Myocyte (in vitro differentiated cells): ENCODE measurements at places on chromosomes 7 and 10. TPM values are rescaled to one million over a fixed set of nuclear protein-coding genes. Genes with fewer than 3 reads are reported as not detected.
A peak's percentile ranks its signal among the peaks of the same experiment; 100 is the strongest.

GRCh38 chr7:4169455-4169854 is 512.6 kb upstream of the FOXK1 start:
- DNase-seq: peak; percentile 93

DNA sequence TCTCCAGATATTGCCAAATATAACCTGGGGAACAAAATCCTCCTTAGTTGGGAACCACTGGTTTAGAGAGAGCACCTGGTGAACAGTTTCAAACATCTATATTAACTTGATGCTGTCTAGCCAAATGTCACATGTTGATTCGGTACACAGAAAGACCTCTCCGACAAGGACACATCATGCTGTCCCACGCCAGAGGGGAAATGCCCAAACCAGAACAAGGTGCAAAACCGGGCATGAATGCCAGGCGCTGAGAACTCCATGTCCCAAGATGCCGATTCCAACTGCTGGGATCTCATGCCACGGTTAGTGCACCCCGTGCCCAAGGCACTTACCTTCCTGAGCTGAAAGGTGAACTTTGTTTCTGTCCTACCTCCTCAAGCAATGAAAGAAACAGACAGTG is 100.8 kb downstream of the SFMBT2 start:
- no peak for DNase-seq

GRCh38 chr10:38127812-38128211 is 33.7 kb downstream of the ZNF37A start:
- DNase-seq: no peak

DNA sequence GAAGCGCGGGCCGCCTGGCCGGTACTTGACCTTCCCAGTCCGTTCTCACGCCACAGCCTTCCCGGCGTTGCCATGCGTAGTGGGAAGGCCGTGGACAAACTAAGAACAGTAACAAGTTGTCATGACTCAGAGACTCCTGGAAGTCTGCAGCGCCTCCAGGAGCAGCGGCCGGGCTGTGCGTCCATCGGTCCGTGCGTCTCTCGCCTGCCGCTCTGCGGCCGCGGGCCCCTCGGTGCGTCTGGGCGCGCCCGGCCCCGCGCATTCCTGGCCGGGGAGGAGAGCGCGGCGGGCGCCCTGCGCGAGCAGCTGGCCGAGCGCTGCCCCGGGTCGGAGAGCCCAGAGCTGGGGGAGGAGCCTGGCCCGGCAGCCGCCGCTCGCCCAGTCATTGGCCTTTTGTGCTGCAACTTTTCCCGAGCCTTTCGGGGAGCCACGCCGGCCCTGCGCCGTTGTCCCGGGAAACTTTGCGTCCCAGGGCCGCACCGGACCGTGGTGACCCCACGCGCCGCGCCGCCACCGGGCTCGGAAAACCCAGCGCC is 123.7 kb downstream of the TACC2 start:
- DNase-seq: peak; percentile 97

DNA sequence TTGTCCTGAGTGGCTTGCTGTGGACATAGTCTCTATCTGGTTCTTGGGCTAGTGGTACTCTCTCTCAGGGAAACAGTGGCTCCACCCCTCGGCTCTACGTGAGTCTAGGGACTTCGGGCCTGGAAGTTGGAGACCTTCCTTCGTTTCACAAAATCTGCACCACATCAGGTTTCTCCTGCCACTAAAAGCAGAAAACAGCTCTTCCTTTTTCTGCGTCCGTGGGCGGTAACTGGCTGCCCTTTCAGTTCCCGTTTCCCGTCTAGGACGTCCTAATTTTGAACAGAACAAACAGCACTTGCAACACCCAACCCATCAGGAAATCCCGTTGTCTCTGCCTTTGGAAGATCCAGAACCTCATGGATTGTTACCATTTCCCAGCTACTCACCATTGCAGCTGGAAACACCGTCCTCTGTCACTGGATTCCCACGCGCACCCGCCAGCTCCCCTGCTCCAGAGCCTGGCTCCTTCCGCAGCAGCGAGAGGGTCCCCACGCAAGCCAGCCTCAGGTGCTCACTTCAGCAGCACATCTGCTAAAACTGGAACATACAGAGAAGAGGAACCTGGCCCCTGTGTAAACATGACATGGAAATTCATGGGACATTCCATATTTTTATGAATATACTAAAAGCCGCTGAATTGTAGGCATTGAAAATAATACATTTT is 311.4 kb upstream of the AKR1E2 start:
- no peak for DNase-seq

GRCh38 chr10:94617389-94617944 is 66.1 kb upstream of the CYP2C18 start:
- DNase-seq: no peak

DNA sequence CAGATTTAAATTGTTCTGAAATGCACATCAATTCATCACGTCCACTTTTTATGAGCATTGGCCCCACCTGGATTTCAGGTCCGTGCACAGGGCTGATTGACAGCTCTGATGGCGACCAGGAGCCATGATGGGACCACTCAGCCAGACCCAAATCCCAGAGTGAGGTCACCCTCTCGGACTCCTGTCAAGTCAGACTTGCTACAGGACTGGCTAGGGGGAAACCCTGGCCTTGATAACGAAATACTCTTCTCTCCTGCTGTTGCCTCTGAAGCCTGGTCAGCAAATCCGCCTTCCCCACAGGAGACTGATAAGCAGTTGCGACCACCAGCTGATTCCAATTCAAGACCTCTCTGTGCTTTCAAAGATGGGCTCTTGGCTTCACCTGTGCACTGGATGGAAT is 76.4 kb downstream of the CARD11 start:
- DNase-seq: no peak

GRCh38 chr10:9023206-9023605 is 968.7 kb downstream of the GATA3 start:
- DNase-seq: no peak

DNA sequence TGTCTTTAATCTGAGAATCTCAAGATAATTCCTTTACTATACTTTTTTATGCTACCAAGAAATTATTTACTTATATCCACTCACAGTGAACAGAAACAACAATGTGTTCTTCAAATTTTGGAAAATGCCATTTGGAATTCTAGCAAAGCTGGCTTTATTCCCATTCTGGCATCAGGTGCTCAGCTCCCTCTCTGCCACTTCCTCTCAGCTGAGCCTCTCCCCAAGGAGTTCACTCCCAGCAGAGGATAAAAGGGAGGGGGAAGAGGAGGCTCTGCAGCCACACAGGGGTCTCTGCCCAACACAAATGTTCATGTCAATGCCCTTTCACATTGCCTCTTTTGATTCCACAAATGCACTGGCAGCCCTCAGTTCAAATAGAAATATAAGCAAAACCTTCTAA is 116.9 kb downstream of the CPEB3 start:
- DNase-seq: no peak

- no peak for DNase-seq
Observed at GRCh38 chr7:143382791-143383641, 1.9 kb downstream of the ZYX start.

DNA sequence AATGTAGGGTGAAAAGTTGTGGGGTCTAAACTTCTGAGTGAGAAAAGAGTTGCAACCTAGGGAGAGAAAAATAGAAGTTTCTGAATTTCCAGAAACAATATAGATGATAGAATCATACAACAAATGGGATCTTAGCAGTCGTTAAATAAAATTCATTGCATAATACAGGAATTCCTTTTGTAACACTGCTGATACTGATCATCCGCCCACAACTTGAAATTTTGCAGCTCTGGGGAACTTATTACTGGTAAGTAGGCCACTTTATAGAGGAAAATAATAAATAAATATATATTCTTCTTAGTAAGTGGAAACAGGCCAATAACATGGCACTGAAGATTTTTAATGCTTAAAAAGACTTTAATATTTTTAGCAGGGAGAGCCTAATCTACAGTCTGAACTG is 81.9 kb upstream of the SMIM30 start:
- no peak for DNase-seq

DNA sequence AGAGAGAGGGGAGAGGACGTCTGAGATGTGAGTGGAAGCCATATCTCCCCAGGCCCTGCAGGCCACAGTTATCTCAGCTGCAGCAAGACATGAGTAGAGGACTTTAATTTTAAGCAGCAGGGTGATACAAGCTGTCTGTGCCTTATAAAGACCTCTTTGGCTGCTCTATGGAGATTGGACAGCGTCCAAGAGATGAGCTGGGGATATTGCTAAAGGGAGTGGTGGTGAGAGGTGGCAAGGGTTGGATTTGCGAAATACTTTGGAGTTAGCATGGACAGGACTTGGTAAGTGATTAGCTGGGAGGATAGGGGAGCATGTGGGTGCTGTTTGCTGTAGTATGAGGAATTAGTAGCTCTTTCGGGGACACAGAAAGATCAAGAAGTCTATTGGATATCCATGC is 191.8 kb downstream of the CACNB2 start:
- no peak for DNase-seq

- no peak for DNase-seq
Observed at GRCh38 chr10:59700709-59701108, 8.9 kb downstream of the SLC16A9 start.

DNA sequence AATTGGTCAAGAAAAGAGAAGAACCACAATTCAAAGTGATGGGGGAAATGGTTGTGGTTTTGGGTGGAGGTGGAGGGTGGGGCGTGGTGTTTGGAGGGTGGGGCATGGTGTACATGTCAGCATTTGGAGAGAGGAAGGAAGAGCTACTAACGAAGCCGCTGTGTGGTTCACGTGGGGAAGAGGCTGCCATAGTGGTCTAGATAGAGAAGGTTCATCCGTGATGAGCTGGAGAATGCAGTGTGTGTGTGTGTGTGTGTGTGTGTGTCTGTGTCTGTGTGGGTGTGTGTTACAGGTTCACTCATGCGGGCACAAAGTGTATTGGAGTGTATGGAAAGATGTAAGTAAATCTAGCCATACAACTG is 6.1 kb upstream of the VCL start:
- DNase-seq: no peak

- DNase-seq: no peak
Observed at GRCh38 chr7:16755397-16755796, 1.8 kb downstream of the TSPAN13 start.

DNA sequence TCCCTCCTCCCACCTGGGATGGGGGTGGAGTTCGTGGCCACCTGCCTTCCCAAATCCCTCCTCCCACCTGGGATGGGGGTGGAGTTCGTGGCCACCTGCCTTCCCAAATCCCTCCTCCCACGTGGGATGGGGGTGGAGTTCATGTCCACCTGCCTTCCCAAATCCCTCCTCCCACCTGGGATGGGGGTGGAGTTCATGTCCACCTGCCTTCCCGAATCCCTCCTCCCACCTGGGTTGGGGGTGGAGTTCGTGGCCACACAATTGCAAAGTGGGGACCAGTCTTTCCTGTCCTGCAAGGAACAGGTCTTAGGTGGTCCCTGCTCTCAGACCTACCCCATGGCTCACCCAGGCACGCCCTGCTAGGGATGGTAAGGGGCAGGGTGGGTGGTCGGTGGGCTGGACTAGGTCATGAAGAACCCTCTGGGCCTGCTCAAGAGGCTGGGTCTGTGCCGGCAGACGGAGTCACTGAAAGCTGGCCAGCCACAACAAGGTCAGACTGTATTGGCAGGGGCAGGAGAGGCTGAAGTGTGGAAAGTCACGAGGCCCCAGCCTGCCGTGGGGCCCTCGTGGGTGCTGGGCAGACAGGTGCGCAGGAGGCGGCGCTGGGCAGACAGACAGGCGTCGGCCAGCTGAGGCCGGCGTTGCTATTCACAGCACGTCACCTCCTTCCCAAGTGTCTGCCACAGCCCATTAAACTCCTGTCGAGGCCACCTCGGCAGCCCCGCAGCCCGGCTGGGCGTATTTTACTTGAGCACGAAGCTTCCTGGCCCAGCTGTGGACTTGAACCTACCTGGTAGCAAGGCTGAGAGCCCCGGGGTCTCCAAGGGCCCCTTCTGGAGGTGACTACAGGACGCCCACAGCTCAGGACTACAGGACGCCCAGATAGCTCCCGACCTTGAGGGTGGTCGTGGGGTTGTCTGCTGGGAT is 4.1 kb downstream of the KNDC1 start:
- DNase-seq: no peak

GRCh38 chr7:128406314-128407232 is 3.2 kb downstream of the IMPDH1 start:
- no peak for DNase-seq

DNA sequence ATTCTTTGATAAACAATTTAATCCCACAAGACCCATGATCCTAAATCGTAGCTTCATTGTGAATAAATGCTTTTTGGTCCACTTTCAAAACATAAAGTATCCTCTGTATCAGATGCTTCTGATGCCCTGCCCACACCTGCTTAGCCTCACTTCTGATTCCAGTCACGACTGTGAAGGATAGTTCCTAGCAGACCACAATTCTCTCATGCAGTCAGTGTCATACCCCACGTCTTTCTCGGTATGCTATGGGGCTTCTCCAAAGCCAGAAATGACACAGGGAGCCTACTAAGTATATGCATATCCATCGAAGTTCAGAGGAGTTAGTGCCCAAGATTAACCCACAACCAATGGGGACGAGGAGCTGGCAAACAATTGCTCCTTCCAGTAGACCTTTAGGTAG is 27.6 kb upstream of the CTNNA3 start:
- no peak for DNase-seq

GRCh38 chr7:150317748-150318444 is 5.3 kb upstream of the LRRC61 start:
- DNase-seq: peak; percentile 54

DNA sequence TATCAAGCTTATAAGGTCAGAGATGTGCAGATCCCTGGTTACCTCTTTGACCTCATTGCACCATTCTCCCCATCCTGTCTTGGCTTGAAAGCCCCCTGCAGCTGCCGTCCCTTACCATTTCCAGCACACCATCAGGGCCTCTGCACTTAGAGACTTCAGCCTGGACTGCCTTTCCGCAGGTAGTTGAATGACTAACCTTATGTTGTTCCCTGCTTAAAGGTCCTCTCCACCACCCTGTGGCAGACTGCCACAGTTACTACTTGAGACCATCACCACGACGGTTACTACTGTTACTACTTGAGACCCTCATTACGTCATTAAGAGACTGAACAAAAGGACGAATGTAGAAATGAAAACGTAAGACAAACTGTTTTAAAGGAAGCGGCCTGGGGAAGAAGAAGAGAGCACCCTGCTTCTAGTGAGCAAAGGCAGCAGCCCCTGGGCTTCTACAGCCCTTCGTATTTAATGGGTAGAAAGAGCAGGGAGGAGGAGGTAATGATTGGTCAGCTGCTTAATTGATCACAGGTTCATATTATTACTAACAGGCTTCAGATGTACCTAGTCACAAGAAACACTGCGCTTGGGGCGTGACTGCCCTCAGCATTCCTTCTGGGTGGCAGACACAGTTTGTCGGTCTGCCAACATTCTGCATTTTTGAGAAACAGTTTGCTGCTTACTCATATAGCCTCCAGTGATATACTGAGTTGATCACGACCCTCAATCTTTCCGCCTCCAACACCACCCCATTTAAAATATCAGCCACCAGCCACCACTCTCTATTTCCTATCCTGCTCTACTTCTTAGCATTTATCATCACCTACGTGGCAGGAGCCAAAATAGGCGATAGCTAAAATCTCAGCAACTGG is 74.1 kb upstream of the PARD3 start:
- peak; percentile 22 for DNase-seq

The SCD gene
- 502 and 937 TPM in 2 replicates for total RNA-seq

The PPP1R17 gene
- not detected in 2 replicates for total RNA-seq

The TFPI2 gene
- total RNA-seq: 3.6 and 13.9 TPM in 2 replicates

The ZNF273 gene
- 3.9 and 5.1 TPM in 2 replicates for total RNA-seq

The SPDYE1 gene
- total RNA-seq: not detected in 2 replicates

The MTURN gene
- 40.5 and 41.9 TPM in 2 replicates for total RNA-seq

The CTAGE15 gene
- total RNA-seq: 0.10 and 0.37 TPM in 2 replicates

The MYO3A gene
- not detected in 2 replicates for total RNA-seq

The PLXDC2 gene
- 12.0 and 16.2 TPM in 2 replicates for total RNA-seq

The SPAM1 gene
- not detected in 2 replicates for total RNA-seq

The SFTPA1 gene
- not detected in 2 replicates for total RNA-seq

The LZTS2 gene
- 134 and 204 TPM in 2 replicates for total RNA-seq

The PNLIP gene
- total RNA-seq: not detected in 2 replicates

The MYL7 gene
- not detected in 2 replicates for total RNA-seq

The EBF3 gene
- 21.9 and 32.2 TPM in 2 replicates for total RNA-seq

The SLC13A4 gene
- total RNA-seq: 0.03 TPM in 1 of 2 replicates, not detected in the other
